ENCODE measurements at places on chromosomes 13 and 19.
A peak's percentile ranks its signal among the peaks of the same experiment; 100 is the strongest.

DNA sequence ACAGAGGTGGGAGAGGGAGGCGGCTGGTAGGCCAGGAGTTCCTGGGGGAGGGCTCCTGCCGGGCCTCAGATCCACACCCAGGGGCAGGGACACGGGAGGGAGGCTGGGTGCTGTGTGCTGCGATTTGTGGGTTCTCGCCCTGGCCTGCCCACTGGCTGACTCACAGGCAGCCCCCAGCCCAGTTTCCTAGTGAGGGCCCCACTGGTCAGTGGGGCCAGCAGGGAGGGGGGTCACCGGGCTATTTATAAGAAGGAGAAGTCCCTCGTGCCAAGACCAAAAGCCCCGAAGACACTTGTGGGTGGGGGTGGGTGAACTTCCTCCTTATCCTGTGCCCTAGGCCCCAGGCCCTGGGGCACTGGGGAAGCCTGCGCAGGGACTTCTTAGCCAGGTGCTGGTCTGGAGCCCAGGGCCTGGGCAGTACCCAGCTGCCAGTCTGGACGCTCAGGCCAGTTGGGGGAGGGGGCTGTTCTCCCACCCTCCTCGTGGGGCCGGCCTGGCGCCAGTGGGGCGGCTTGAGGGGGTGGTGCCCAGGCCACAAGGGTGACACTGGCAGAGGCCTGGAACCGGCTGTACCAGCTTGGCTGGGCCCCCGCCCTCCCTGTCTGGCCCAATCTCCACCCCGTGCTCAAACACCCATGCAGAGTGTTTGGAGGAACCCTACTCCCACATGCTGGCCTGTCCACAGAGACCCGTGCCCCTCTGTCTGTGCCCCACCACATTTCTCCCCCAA, 5.0 kb upstream of the JUNB start:
- DNase-seq: no peak

DNA sequence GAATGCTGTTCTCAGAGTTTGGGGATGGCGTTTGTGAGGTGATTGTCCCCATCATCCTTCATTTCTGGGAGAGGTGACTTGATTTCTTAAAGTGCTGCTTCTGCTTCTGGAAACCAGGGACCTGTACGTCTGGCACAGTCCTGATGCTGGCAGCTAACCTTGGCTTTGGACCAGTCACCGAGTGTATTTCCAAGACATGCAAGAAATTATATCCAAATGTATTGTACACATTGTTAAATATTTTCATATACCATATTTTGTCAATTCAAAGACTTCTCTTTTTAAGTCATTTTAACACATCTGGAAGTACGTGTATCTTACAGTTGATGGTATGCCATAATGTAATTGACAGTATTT, 97.4 kb downstream of the ARHGEF7 start:
- no peak for DNase-seq

- no peak for DNase-seq
These were observed 159.0 kb downstream of the PAN3 start for GRCh38 chr13:28297341-28297740.

GRCh38 chr13:108734676-108735075, 105.3 kb downstream of the MYO16 start:
- DNase-seq: no peak

DNA sequence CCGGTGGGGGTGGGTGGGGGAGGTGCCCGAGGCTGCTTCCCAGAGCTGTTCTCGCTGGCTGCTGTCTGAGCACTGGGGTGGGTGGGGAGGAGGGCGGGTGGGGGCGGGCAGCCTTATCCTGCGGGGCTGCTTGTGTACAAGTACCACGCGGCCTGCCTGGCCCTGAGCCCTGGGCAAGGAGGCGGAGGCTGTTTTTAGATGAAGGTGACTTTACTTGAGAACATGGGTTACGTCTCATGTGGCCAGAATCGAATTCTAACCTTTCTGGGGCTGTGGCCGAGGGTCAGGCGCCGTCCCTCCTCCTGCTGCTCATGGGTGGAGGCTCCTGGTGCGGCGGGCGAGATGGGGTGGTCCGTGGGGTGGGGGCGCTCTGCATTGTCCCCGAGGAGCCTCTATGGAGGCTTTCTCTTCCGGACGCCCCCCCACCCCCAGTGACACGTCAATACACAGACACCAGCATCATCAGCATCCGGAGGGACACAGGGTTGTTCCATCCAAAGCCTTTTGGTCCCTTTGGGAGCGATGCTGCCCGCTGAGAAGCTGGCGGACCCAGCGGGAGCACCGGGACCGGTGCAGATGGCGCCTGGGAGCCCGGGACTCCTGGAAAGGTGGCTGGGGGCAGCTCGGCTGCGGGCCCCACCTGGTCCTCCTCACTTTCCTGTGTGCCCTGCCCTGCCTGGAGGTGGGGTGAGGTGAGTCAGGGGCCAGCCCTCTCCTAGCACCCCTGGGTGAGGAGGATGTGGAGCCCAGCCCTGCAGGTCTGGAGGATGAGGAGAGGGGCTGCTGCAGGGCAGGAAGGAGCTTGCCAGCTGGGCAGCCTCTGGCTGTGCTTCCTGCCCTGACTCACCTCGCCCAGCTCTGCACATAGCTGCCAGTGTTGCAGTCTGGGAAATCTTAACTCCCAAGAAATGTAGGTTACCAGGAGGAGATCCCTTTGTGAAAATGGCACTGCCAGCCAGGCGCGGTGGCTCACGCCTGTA, 3.4 kb downstream of the BSG start:
- no peak for DNase-seq

DNA sequence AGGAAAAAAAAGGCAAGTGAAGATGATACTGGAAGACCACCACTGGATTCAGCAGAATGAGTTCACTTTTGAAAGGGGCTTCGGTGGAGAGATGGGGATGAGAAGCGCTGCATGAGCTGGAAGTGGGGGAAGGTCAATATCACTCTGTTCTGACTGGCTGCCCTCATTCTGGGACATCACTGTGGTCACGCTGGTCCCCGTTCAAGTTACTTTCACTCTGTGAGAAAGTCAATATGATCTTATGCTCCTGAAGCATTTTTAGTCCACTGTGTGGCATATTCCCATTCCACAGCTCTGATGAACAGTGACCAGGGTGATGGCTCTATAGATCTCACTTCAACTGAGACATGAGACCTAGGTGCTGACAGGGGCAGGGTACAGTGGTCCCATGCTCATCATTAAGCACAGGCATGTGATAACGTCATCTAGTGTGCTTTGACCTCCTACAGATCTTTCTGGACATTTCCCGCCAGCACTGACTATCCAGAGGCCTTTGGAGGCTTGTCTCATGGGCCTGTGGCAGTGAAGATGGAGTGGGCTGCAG, 40.2 kb upstream of the GPR183 start:
- DNase-seq: no peak

GRCh38 chr19:15340086-15340485, 7.7 kb upstream of the BRD4 start:
- no peak for DNase-seq

DNA sequence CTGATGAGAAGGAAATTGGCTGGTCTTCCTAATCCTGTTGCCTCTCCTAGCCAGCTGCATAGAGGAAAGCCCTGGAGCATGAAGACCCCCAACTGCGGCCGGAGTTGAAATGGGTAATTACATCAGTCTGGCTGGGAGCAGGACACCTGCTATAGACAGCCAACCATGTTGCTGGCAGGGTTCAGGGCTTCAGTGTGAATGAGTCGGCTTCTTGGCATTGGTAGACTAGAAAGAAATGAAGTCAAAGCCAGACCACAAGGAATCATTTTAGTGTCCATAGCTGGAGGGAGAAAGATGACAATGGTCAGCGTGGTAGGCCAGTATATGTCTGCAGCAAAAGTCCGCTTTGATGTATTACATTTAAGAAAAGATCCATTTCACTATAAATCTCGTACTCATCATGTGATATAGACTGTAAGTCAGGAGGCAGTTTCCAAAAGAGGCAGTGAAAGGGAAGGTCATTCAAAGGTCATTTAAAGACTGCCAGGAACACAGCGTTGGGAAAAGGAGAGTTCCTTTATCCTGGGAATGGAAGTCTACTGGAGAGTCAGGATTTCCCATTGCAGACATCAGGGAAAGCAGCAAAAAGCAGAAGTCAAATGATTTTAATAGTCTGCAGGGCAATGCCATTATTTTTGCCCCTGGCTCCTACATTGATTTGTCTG, 262.7 kb downstream of the DNAJC15 start:
- DNase-seq: peak; percentile 87

GRCh38 chr19:23792784-23793183, 34.1 kb upstream of the ZNF681 start:
- no peak for DNase-seq

- DNase-seq: no peak
These were observed 33.1 kb upstream of the SERP2 start for GRCh38 chr13:44340508-44340907.

GRCh38 chr13:110581506-110582185, 20.1 kb upstream of the RAB20 start:
- DNase-seq: no peak

- DNase-seq: no peak
These were observed 91.3 kb downstream of the ZMYM2 start for GRCh38 chr13:20049558-20050473.

DNA sequence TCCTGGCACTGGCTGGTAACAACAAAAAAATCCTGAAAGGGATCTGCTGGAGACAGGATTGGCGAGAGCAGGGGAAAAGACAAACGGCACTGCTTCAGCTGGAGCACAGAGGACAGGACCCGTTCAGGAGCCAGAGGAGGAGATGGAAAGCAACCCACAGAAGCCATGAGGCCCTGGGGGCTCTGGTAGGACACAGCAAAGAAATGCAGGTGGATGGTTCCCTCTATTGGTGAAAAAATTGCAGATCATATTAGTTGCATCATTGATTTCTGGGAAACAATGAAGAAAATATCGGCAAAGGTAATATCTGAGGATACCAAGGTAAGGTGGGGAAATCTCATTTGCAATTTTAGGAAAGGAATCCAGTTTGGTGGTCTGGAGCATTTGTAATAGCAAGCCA, 25.7 kb upstream of the TPP2 start:
- DNase-seq: no peak

GRCh38 chr13:51765142-51765515, 38.8 kb downstream of the DHRS12 start:
- DNase-seq: no peak

- DNase-seq: no peak
These were observed 333.5 kb downstream of the TSHZ3 start for GRCh38 chr19:31015778-31016177.

GRCh38 chr13:77767413-77767812, 69.9 kb downstream of the SLAIN1 start:
- DNase-seq: no peak

DNA sequence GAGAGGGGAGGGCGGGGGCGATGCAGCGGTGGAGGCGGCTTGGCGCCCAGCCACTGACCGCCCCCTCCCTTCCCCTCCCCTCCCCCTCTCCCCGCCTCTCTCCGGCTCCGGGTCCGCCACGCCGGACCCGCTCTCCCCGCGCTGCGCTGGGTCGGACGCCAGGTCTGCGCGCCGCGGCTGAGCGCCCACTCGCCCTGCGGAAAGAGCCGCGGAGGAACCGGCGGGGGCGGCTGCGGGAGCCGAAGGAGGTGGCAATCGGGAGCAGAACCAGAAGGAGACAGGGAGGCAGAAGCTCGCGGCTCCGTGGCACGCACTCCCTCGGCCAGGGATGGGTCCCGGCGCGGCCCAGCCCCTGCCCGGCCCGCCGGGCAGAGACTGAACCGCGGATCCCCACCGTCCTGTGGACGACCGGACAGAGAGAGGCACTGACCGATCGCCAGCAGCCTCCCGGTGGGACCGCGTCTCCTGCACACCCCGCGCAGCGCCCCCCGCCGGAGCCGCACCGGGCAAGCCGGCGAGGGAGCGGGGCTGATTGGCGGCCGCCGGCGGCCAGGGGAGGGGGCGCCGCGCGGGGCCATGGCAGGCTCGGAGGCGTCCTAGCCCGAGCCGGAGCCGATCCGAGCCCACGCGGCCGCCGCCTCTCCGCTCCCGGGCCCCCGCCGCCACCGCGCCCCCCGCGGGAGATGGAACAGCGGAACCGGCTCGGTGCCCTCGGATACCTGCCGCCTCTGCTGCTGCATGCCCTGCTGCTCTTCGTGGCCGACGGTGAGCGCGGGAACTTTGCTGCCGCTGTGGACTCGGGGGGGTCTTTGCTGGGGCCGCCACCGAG, at the start of gene VSTM2B:
Gene VSTM2B (plus strand): TSS at position 94 of the 829 bp plus-strand sequence. CDS start 590 bp downstream, at position 684.
- no peak for DNase-seq

GRCh38 chr13:100381595-100382224, 206.9 kb downstream of the GGACT start:
- no peak for DNase-seq

GRCh38 chr13:25732111-25732865, 319.5 kb downstream of the SHISA2 start:
- no peak for DNase-seq

- DNase-seq: no peak
These were observed 45.8 kb downstream of the UFM1 start for GRCh38 chr13:38395497-38395788.

DNA sequence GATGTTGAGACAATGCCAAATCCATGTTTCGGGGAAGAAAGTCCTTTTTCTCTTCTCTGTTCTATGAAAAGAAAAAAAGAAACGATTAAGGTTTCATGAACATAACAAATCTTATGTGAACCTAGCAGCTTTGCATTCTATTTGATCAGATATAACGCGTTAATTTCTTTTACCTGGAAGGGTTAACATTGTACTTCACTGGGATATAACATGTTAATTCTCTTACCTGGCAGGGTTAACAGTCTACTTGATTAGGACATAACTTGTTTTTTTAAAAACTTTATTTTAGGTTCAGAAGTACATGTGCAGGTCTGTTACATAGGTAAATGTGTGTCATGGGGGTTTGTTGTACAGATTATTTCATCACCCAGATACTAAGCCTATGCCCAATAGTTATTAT, 68.8 kb downstream of the CPAMD8 start:
- no peak for DNase-seq

DNA sequence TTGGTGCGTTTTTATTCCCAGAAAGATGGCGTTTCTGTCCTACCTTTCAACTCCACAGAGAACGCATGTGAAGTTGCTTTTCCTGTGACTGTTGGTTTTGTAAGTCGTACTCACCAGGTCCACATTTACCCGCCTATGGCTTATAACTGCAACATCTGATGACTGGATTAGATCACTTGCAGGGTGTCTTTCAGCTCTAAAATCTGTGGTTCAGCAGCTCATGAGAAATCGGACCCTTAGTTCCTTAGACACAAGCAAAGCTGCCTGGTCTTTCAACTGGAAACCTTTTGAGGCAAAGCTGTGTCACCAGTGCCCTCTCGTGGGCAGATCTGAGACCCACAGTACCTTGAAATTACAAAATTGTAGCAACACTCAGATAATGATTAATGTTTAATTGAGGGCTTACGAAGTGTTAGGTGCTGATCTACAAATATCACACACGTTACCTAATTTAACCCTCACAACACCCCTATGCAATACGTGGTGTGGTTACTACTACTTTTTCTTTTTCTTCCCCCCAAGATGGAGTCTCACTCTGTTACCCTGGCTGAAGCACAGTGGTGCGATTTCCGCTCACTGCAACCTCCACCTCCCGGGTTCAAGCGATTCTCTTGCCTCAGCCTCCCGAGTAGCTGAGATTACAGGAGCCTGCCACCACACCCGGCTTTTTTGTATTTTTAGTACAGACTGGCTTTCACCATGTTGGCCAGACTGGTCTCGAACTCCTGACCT, 65.4 kb downstream of the RUBCNL start:
- no peak for DNase-seq

GRCh38 chr13:95382411-95382810, 81.2 kb upstream of the ABCC4 start:
- DNase-seq: no peak

All from NCI-H2081 treated with DMSO at 0.1 percent for 48 hours (cell line).